ENCODE measurements at places on chromosomes 16 and 17.

DNA sequence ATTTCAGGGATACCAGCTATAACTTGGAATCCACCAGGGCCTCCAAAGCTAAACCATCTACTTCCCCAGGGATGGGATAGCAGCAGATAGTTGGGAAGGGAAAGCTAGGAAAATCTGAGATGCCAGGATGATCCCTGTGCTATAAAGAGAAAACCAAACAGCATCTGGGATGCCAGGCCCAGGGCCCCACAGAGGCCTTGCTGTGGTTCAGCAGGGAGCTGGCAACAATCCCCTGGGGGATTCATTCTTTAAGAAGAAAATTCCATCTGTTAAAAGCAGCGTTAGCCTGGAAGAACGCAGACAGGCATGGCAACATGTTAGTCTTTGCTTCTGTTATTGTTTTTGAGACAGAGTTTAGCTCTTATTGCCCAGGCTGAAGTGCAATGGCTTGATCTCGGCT is 16.6 kb downstream of the MYO18A start:
- DNase-seq, result no peak

- DNase-seq, result peak; percentile 1
Observed at GRCh38 chr16:27549464-27549745, 308 bp downstream of the GTF3C1 start.

GRCh38 chr17:80029258-80029974 is 6.3 kb downstream of the TBC1D16 start:
- no peak for DNase-seq

- DNase-seq, result no peak
Observed at GRCh38 chr17:81120149-81120484, 45.2 kb upstream of the PVALEF start.

DNA sequence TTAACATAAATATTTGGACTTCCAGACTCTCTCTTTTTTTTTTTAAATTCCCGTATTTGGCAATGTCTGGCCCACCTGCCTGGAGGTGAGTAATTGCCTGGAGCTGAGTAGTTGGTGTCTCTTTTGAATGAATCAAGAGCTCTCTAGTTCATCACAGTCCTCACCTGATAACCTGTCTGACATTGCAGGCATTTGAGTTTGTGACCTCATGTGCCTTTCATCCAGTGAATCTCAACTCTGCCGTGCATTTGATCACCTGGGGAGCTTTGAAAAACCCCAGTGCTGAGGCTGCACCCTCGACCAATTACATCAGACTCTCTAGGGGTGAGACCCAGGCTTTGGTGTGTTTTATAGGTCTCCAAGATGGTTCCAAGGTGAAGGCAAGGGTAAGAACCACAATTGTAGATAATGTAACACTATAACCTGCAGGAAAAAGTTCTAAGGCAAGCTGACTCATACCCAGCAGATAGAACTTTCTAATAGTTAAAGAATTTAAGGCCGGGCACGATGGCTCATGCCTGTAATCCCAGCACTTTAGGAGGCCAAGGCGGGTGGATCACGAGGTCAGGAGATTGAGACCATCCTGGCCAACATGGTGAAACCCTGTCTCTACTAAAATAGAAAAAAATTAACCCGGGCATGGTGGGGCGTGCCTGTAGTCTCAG is 24.5 kb upstream of the HS3ST2 start:
- no peak for DNase-seq

- DNase-seq, result no peak
Observed at GRCh38 chr17:66671156-66671555, 163.8 kb upstream of the CACNG5 start.

DNA sequence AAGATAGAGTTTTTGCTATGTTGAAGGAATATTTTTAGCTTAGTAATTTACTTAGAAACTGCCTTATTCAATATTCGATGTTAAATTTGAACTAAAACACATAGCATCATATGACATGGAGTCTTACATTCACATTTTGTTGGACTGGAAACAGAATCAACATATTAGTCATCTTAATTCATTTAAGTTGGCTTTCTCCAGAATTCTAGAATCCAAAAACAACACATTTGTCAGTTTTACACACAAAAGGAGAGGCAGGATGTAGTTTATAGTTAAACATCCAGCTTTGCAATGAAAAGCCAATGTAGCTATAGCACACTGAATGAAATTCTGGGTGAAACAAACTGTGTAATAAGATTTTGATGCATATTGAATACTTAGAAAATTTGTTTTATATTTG is 43.3 kb downstream of the WWOX start:
- no peak for DNase-seq

- DNase-seq, result no peak
Observed at GRCh38 chr17:72599891-72600290, 479.1 kb downstream of the SOX9 start.

DNA sequence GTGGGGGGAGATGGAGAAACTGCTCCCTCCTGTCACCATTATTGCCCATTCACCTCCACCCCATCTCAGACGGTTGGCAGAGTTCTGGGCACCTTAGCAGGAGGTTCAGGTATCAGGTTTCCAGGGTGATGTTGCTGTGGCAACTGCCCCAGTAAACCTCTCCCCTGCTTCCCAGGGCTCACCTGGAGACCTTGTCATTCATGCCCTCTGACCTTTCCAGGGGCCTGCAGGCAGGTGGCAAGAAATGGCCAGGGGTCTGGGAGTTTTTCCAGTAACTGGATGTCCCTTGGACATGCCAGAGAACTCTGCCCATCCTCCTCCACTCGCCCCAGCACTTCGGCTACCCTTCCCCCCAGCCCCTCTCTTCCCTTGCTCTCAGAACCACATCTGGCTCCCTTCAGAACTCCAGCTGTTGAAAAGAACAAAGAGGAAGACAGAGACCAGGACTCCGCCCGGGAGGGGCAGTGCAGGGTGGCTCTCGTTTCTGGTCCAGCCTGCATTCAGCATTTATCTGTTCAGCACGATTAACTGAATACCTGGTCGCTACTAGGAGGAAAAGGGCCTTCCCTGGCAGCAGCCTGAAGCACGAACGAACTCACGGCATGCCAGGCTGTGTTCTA is 8.5 kb downstream of the MLLT6 start:
- no peak for DNase-seq

DNA sequence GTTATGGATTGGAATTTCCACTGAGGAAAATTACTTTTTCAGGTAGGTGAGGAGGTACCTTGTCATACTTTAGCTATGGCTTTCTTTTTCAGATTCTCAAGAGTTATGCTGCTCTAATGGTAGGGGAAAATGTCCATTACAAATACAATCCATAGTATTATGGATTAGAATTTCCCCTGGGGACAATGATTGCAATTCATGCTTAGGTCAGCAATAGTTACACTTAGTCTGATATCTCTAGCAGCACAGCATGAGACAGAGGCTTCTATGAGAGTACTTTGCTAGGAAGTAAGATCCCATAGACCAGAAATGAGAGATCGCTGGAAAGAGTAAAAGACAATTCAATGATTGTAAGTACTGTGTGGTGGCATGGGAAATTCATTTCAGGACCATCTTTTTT is 949.5 kb upstream of the CDH8 start:
- no peak for DNase-seq

GRCh38 chr17:44850612-44851011 is 2.9 kb downstream of the HIGD1B start:
- no peak for DNase-seq

GRCh38 chr16:4607841-4608703 is 6.6 kb downstream of the UBALD1 start:
- DNase-seq, result no peak

- DNase-seq, result no peak
Observed at GRCh38 chr17:60720763-60721531, 43.3 kb downstream of the BCAS3 start.

DNA sequence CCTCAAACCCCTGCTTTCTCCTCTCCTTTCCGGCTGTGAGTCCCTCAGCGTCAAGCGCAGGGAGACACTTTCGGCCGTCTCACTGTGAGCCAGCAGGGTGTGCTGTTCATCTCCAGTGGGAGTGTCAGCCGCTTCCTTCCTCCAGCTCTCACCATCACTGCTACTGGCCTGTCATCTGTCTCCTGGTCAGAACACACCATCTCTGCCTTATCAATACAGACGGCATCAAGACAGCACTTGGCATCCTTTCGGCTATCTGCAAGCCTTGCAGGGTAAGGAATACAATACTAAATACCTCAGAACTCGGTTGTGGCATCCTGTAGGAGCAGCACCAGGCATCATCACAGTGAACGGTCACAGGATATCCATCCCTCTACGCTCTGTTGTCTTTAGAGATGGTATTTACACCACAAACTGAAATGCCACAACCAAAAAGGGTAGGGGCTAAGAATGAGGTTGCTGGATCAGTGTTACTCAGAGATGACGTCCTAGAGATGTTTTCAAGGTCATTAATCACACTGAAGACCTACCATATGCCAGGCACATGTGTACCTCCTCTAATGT is 20.7 kb upstream of the CMTM4 start:
- DNase-seq, result no peak

DNA sequence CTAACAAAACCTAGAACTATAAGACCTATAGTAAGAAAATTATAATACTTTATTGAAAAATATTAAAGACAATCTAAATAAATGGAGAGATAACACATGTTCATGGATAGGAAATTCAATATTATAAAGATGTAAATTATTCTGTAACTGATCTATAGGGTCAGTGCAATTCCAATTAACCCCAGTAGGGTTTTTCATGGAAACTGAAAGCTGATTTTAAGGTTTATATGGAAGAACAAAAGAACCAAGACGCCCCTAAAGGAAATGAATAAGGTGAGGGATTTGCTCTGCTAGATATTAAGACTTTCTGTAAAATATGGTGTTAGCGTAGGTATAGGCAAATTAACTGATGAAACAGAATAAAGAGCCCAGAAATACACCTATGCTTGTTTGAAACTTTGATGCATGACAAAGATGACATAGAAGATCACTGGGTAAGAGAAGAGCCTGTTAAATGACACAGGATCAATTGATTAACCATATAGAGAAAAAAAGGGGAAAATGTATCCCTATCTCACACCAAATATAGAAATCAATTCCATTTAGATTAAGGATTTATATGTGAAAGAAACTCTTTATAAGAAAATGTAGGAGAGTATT is 3.0 kb downstream of the ICAM2 start:
- DNase-seq, result no peak

GRCh38 chr17:82097184-82097918 is 685 bp downstream of the FASN start:
- DNase-seq, result peak; percentile 38

- no peak for DNase-seq
Observed at GRCh38 chr16:36336-36984, 16.9 kb downstream of the POLR3K start.

DNA sequence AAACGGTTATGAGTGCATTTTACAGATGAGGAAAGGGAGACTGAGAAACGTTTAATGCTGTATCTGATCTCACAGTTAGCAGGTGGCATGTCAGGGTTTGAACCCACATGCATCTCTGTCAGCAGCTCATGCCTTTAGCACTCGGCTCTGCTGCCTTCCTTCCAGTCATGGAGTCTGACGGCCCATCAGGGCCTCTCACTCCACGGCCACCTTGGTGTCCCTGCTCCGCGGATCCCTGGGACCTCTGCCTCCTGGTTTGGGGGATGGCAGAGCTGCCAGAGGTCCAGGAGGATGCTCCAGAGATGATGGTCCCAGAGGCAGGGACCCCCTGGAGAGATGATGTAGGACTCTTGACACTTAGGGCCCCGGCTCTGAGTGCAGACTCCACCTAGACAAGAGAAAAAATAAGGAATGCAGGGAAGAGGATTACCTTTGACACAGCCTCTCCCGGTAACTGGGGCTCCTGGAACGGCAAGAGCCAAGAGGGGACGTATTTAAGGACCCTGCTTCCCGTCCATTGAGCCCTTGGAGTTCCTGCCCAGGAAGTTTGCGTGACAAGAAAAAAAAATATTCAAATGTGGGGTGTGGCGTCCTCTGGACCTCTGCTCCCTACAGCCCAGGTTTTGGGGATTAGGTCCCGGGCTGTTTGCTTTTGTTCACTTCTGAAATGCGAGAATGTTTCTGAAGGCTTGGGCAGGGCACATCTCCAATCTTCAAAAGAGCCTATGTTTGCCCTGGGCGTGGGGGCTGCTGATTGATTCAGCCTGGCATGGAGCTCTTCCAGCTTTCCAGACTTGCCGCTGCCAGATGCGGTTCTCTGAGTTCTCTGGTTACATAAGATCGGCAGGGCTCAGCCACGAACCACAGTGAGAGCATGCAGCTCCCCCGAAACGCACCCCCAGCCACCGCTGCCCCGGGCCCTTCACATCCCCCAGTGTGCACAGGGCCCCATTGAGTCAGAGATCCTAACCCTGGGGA is at the start of gene ALDH3A1:
Gene ALDH3A1, minus strand, starts transcription at position 470 of the 978 bp plus-strand sequence. CDS start 3,169 bp downstream, outside the sequence.
- no peak for DNase-seq

GRCh38 chr17:82396601-82397435 is 21.3 kb upstream of the HEXD start:
- no peak for DNase-seq

DNA sequence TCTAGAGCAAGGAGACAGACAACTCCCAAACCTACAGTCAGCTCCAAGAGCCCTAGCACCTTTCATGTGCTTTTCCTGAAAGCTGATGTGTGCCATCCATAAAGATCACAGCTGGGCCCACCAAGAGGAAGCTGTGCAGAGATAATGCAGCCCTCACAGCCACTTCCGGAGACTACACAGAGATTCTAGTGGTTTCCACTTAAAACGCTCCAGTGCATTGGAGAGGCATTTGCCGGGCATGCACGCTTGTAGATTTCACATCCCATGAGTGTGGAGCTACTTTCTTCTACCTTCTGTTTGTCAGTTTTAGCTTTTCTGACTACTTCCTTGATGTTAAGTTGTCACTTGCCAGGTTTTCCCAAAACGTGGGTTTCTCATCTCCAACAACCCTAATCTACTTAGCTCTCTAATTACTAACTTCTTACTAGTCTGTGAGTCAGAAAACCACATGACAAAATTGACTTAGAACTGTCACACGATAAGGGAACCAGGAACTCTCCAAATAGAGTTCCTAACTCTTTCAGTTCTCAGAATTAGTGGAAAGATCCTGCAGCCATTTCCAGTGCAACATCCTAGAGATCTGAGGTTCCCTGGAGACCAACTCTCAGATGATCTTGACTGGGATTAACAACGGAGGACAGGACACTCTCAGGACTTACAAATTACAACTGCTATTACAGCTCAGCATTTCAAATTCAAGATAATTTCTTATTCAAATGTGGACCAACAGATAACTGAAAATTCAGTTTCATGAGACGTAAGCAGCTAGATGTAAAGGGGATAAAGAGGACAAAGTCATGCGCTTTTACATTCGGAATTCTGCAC is 28.6 kb downstream of the PMP22 start:
- DNase-seq, result no peak

DNA sequence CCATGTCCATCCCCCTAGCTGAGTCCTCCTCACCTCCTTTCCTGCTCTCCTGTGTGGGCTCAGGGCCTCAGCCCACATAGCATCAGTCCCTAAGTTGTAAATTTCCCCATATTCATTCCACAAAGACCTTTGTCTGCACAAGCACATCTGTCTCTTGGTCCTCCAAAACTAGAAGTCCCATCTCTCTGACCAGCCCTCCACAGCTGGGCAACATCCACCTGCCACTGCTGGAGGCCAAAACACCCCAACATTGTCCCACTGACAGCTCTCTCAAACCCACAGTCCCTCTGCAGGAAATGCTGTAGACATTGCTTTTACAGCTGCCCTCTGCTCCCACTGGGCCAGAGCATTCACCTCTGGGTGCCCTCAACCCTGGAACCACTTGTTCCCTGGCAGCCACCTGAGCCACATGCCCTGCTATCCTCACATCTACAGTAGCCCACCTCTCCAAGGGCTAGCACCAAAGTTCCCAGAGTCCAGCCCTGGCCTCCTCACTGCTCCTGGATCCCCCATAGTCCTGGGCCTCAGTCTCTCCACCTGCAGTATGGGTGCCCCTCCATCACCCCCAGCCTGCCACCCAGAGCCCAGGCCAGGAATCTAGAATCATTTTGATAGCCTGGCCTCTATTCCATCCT is 1722.7 kb downstream of the TP53TG3F start:
- DNase-seq, result no peak

All from activated T-helper 9 cell treated with anti-CD3 and anti-CD28 coated beads, Interleukin-2, amount 50 U/mL, for 16 hours (primary cell).